Stimulated activated CD8-positive, alpha-beta memory T cell treated with anti-CD3 and anti-CD28 coated beads, Interleukin-15, amount 100 ng/mL, for 4 hours (primary cell): ENCODE measurements at places on chromosomes 1 and 21.
A peak's percentile ranks its signal among the peaks of the same experiment; 100 is the strongest.

GRCh38 chr1:192476802-192477298 lies 98.7 kb upstream of the RGS1 start:
- no peak for DNase-seq

DNA sequence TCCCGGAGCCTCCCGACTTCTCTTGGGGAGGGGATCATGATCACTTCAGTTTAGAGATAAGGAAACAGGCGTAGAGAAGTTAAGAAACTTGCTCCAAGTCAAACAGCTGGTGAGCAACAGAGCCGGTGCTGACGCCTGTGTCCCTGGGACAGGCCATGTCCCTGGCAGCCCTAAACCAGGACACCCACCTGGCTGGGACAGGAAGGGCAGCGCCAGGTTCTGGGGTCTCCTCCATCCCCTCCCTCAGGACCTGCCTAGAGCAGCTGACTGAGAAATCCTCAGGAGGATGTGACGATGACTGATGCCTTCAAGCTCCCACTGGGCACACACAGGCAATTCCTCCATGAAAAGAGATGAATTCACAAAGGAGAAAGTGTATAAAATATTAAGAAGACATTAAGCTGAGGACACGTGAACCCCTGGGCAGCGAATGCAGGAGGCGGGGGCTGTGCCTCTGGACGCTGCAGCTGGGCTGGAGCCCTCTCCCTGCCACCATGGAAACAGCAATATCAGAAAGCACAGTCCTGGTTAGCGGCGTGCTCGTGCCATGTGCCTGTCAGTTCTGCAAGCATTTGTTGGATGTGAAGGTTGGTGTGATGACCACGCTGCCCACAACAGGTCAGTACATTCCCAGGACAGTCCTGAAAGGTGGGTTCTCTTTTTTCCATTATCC lies 40.1 kb upstream of the C1orf174 start:
- no peak for DNase-seq

GRCh38 chr21:40164905-40165772 lies 297.9 kb downstream of the PCP4 start:
- no peak for DNase-seq

GRCh38 chr1:106651028-106651762 lies 405.3 kb upstream of the PRMT6 start:
- DNase-seq: no peak

DNA sequence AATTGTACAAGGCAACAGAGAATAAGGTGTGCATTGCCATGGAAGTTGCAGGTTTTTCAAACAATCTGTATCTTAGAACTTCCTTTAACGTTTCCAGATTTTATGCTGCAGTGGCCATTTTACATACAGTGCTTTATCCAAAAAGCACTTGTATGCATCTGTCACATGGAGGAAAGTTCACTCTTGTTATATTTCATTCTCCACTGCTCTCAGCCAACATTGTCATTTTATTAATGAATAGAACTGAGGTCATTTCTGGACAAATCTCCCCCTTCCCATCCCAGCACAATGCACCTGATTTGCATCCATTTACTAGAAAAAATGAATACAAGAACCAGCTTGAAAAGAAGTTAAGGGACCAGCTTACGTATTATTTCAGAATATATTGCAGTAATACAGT lies 342.0 kb downstream of the USP25 start:
- no peak for DNase-seq

GRCh38 chr1:175192111-175192629 lies 406 bp downstream of the KIAA0040 start:
- DNase-seq: no peak

GRCh38 chr1:93076268-93076667 lies 2.8 kb upstream of the MTF2 start:
- DNase-seq: no peak

- DNase-seq: peak; percentile 32
Measured at GRCh38 chr21:36976882-36977651, 10.6 kb upstream of the HLCS start.

- no peak for DNase-seq
Measured at GRCh38 chr1:88219521-88219920, 464.6 kb upstream of the PKN2 start.

DNA sequence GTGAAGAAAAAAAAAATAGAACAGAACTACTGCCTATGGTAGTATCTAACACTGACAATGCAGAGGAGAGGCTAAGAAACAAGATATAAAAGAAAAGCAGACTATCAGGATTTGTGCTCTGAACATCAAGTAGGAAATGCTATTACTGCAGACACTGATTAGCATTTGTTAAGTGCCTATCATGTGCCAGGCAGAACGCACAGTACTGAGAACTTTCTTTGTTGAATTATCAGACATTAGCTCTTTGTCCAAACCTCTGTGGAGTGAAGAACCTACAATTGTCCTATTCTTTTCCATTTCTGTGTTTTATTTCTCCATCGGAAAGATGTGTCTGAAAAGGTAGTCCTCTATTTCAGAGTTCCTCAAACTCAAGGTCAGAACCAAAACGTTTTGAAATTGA lies 30.5 kb upstream of the DISP1 start:
- DNase-seq: no peak

DNA sequence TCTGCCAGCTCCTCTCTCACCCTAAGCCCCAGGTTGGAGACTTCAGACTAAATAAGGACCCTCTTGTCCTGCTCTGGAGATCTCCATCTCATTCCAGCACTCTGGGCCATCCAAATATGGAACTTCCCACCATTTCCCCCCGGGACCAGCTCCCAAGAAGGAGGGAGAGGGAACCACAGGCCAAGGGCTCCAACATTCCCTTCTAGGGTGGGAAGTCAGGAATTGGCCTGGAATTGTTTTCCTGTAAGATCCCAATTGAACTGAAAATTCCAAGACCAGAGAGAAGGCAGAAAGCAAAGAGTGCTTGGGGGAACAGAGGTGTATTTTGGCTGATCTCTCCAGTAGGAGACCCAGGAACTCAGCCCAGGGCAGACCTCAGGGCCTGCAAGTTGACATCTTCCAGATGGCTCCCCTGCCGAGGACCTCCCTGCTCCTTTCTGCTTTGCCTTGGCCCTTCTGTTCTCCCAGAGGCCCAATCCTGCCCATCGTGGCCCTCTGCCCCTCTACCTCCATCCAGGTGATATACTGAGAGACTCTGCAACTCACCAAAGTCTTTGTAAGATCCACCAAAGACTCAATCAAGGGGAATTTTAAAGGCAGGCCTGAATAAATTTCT lies 14.9 kb downstream of the CSRP1 start:
- DNase-seq: no peak

- no peak for DNase-seq
Measured at GRCh38 chr1:24459551-24460266, 42.9 kb upstream of the RCAN3 start.

DNA sequence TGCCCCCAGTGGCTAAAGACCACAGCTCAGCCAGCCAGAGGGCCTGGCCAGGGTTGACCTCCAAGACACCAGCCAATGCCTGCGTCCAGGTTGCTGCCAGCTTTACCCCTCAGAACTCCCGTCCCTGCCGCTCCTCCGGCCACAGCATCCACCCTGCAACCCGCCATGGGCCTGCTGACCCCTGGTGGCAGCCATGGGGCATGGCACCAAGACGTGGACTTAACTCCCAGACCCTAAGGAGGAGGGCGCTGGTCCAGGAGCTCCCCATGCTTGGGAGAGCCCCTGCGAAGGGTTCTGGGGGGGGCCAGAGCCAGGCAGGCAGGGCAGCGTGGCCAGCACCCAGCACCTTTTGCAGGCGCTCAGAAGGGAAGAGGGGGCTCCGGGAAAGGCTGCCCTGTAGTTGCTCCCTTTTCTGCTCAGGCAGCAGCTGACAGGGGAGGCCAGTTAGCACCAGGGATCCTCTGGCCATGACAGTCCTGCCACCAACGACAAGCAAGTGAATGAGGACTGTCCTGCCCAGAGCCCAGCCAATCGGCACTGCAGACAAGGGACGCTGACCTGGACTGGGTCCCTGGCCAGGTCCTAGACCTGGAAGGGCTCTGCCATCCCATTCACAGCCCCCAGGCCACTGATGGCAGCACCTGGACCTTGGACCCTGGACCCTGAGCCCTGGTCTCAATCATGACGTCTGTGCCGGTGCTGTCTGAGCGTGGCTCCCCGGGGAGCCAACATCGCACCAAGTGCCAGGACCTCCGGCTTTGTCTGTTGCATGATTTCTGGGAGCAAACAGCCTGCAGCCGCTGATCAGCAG lies 246.2 kb downstream of the NPHP4 start:
- peak; percentile 8 for DNase-seq

DNA sequence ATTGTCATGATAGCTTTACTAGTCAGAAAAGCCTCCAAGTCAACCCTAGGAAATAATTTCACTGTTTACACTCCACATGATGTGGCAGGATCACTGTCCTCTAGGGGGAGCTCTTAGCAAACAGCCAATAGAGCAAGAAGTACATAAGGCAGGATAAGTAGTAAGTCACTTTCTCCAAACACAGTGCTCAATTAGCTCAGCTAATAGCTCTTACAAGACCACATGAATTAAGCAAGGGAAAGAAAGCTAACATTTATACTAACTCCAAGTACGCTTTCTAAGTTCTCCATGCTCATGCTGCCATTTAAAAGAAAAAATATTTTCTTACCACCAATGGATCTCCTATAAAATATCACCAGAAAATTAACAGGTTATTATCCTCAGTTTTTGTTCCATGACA lies 66.9 kb upstream of the LRIF1 start:
- DNase-seq: peak; percentile 27

DNA sequence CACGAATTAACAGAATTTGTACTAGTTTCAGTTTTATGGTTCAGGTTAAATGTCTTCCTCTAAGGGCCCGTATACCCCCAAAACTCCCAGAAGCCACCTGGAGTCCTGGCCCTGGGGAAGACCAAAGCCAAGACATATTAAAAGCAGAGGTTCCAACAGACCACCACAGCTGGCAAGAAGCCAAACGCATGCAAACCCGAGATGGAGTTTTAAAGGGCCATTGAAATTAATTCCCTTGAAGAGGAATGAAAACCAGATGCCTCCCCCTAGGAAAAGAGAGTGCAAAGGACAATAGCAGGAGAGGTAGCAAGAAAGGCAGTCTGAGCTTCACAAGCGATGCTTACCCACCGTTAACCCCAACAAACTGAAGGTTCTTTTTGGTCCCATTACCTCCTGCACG lies 48.1 kb downstream of the KANK4 start:
- DNase-seq: no peak

- DNase-seq: no peak
Measured at GRCh38 chr1:168640182-168640581, 63.8 kb downstream of the XCL1 start.

- DNase-seq: no peak
Measured at GRCh38 chr1:78383923-78384322, 106.9 kb upstream of the PTGFR start.

- no peak for DNase-seq
Measured at GRCh38 chr1:29703596-29704370, 467.5 kb downstream of the PTPRU start.

- no peak for DNase-seq
Measured at GRCh38 chr1:21607549-21608529, 61.3 kb downstream of the RAP1GAP start.

DNA sequence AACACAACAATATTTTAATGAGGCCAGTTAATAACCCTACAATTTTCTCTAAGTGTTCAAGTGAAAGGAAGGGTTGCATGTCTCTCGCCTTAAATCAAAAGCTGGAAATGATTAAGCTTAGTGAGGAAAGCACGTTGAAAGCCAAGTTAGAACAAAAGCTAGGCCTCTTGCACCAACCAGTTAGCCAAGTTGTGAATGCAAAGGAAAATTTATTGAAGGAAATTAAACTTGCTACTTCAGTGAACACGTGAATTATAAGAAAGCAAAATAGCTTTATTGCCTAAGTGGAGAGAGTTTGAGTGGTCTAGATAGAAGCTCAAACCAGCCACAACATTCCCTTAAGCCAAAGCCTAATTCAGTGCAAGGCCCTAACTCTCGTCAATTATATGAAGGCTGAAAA lies 135.6 kb downstream of the DUSP10 start:
- DNase-seq: no peak

DNA sequence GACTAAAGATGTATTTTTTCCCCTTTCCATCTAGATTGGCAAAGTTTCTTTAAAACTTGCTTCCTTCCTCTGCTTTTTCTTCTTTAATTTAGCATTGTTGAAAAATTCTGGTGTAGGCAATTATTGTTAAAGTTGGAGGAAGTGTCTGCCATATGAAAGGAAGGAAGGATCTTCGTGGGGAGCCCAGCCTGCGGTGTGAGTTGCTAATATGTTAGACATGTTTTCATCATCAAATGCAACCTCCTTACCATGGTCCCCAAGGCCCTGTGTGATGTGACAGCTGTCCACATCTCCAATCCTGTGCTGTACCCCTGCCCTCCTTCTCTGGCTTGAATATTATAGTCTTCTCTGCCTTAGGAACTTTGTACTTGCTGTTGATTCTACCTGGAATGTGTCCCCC lies 81.0 kb upstream of the ZBTB18 start:
- DNase-seq: no peak

GRCh38 chr1:247357052-247357780 lies 25.5 kb upstream of the ZNF496 start:
- no peak for DNase-seq

- DNase-seq: no peak
Measured at GRCh38 chr1:223731133-223731770, 18.9 kb downstream of the CAPN2 start.

- no peak for DNase-seq
Measured at GRCh38 chr1:67601539-67601938, 83.5 kb upstream of the GADD45A start.

GRCh38 chr1:232893481-232894313 lies 56.7 kb upstream of the NTPCR start:
- no peak for DNase-seq

DNA sequence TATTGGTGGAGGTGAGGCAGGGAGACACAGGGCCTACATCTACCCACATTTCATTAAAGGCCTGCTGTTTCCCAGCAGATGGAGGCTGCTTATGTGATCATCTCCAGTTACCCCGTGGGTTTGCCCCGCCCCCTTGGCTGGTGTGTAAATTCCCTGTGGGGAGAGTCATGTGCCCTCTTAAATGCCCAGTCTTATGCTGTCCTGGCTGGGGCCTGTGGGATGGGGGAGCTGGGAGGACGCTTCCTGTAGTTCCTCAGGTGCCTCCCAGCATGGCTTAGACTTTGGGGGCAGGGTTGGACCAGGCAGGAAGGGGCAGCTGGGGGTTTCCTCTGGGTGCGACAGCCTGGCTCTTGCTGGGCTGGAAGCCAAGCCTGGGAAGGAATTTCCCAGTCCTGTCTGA lies 15.5 kb upstream of the CITED4 start:
- DNase-seq: no peak

- no peak for DNase-seq
Measured at GRCh38 chr1:237655778-237656177, 234.9 kb downstream of the ZP4 start.

GRCh38 chr1:92989936-92990583 lies 28.8 kb upstream of the DIPK1A start:
- DNase-seq: no peak

DNA sequence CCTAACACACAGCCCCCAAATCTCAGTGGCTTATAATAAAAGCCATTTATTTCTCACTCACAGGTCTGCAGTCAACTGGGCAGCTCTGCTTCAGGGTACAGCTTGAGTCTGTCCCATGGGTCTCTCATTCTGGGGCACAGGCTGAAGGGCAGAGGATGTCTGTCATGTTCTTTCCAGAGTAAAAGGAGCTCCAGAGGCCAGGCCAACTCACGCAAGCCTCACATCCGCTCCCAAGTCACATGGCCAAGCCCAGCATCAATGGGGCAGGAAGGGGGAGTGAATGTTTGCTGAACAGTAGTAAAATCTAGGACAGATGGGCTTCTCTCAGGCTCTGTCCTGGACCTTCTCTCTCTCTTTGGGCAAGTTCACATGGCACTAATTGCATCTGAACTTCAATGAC lies 7.1 kb upstream of the SSBP3 start:
- no peak for DNase-seq
